ENCODE measurements at places on chromosomes 3 and 15.

DNA sequence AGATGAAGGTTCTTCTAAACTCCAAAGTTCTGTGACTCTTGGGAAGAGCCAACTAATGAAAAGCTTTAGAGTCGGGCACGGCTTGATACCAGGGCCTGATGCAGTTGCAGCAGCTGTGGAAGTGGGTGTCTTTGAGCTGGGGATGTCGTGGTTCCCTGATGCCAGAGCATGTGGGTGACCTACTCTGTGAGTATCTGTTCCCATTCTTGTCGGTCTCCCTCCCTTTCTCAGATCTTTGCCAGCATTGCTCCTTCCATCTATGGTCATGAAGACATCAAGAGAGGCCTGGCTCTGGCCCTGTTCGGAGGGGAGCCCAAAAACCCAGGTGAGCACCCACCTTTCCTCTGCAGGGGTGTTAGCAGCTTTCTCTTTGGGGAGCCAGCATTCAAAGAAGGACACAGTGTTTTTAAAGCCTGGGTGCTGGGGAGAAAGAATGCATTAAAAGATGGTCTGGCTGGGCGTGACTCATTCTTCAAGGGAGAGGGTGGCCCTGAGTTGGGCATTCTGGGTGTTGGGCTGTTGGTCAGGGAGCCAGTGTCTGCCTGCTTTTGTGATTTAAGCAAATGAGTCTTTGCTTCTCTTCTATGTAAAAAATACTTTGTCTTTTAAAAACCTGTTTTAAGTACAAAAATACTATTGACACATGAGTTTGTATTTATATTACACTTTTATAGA, 13.2 kb upstream of the PODXL2 start:
- no peak for DNase-seq

- DNase-seq: no peak
These were observed 108.4 kb downstream of the MINAR1 start for GRCh38 chr15:79540551-79540950.

DNA sequence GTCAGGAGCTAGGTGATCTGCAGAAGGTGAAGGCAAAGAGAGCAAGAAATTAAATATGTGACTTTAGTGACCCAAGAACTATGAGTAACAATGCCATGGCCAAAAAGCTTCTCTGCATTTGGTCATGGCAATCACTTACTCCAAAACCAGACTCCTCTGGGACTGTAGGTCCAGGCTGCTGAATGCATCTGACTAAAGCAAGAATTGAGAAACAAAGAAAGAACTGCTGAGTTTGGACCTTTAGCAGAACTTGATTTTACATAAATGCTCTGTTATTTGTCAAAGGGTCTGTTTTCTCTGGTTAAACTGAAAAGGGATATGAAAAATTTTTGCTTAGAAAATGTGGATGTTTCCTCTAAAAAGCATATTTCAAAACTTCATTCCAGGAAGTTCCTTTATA, 1102.2 kb downstream of the IGSF11 start:
- no peak for DNase-seq

- DNase-seq: no peak
These were observed 7.1 kb upstream of the ST6GAL1 start for GRCh38 chr3:186923241-186923640.
